ENCODE measurements at places on chromosomes 6 and 20. TPM values are rescaled to one million over a fixed set of nuclear protein-coding genes. Genes with fewer than 3 reads are reported as not detected.

- H3K27me3 ChIP-seq, result no peaks in the 10 kb centered on the region
- no peaks in the 10 kb centered on the region for H3K36me3 ChIP-seq
- peaks cover 47% of the 10 kb centered on the region for H3K4me1 ChIP-seq
Observed at GRCh38 chr6:136774228-136775041, 17.8 kb downstream of the MAP3K5 start.

PTK6 gene
- 4.9 TPM for total RNA-seq

DNA sequence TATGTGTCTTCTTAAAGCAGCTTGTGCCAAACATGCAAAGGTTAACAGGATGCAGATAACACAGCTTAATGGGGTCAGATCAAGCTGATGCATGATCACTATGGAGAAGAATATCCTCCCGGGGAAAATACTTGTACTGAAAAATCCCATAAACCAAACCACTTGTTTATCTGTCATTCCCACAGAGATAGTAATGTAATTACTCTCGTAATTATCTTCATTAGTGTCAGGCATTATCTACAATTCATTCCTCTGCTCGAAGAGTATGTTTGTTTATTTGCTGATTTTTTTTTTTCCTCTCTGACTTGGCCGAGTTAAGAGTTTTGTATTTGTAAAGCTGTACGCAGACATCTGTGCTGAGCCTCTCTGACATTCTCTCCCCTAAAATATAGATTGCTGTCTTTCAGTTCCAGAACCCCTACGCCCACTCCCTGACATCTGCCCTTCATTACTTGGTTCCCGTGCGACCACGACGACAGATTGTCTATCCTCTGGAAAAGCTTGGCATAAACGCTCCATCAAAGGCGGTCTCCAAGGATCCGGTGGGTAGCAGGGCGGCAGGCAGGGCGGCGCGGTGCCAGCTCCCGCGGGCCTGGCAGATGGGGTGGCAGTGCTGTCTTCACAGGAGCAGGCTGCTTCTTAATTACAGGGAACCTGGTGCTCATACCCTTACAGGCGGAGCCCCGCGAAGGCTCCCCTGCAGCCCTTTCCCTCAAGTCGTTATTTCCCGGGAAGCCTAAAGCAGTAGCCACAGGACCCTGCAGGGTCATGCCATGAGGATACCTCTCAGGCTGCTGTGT is 147.2 kb downstream of the CFAP61 start:
- H3K4me1 ChIP-seq, result no peaks in the 10 kb centered on the region
- H3K27me3 ChIP-seq, result peaks cover 16% of the 10 kb centered on the region
- H3K36me3 ChIP-seq, result no peaks in the 10 kb centered on the region

- no peak for DNase-seq
- no peak overlapping the region for H3K27ac ChIP-seq
- no peaks in the 10 kb centered on the region for H3K27me3 ChIP-seq
- no peaks in the 10 kb centered on the region for H3K36me3 ChIP-seq
Observed at GRCh38 chr6:121838842-121839241, 403.4 kb downstream of the GJA1 start.

PACRG gene
- 1.5 TPM for total RNA-seq

Data from upper lobe of right lung (tissue), 1 donor.